ENCODE measurements at places on chromosomes 12 and 14. TPM values are rescaled to one million over a fixed set of nuclear protein-coding genes. Genes with fewer than 3 reads are reported as not detected.
A peak's percentile ranks its signal among the peaks of the same experiment; 100 is the strongest.

GRCh38 chr14:57486767-57487379 is 6.8 kb downstream of the CCDC198 start:
- peak; percentile 9 for DNase-seq

DNA sequence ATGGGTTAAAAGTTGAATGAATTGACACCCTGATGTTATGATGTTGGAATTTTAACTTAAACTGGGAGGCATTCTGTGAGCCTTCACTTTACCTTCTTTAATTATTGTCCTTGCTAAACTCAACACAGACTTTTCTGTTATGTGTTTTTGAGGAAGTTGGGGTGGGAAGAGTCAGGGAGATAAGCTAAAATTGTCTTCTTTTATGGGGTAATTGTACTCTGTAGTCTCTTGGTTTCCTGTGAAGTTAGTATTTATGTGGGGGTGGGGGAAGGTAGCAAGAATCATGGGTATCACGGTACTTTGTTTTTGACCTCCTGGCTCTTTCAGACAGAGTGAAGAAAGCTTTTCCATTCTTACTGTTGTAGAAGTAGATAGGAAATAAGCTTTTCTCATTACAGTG is 32.9 kb downstream of the RAB21 start:
- no peak for DNase-seq

The MTHFD1 gene
- 36.0 TPM for total RNA-seq

GRCh38 chr14:60294411-60295069 is 45.5 kb downstream of the PPM1A start:
- no peak for DNase-seq

The USP44 gene
- total RNA-seq = 4.2 TPM

DNA sequence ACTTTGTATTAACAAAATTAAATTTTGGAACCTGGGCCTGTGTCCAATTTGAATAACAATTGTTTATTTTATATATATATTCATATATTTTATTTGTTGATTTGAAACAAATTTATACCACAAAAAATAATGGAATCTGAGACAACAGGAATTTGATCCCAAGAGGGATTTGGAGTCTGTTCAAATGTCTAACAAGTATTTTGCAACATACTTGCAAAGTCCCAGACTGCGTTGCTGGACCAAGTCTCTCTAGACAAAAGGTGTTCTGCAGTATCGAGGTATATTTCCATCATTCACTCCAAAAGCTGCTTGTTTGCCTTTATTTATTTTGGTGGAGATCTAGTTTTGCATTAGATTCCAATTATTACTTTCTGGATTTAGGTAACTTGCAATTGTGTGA is 68.7 kb upstream of the PTPRR start:
- DNase-seq = no peak

The GPR162 gene
- total RNA-seq = 0.76 TPM

The C14orf180 gene
- not detected for total RNA-seq

The ZNF891 gene
- 0.51 TPM for total RNA-seq

The MYO1H gene
- total RNA-seq = not detected

The GNB3 gene
- total RNA-seq = 0.25 TPM

The LMNTD1 gene
- total RNA-seq = under 0.01 TPM

The WNT5B gene
- 0.51 TPM for total RNA-seq

Measured in dermis microvascular lymphatic vessel endothelial cell (primary cell).